Activated CD4-positive, alpha-beta T cell treated with anti-CD3 and anti-CD28 coated beads for 4 hours (primary cell): ENCODE measurements at places on chromosomes 7 and 10.

- no peak for DNase-seq
Measured at GRCh38 chr7:128000048-128000447, 31.2 kb downstream of the LRRC4 start.

- DNase-seq = no peak
Measured at GRCh38 chr7:107628461-107629064, 32.1 kb upstream of the SLC26A4 start.

- DNase-seq = no peak
Measured at GRCh38 chr10:118457824-118458428, 115.8 kb upstream of the FAM204A start.

- DNase-seq = no peak
Measured at GRCh38 chr7:21942955-21943354, 2.7 kb downstream of the CDCA7L start.

DNA sequence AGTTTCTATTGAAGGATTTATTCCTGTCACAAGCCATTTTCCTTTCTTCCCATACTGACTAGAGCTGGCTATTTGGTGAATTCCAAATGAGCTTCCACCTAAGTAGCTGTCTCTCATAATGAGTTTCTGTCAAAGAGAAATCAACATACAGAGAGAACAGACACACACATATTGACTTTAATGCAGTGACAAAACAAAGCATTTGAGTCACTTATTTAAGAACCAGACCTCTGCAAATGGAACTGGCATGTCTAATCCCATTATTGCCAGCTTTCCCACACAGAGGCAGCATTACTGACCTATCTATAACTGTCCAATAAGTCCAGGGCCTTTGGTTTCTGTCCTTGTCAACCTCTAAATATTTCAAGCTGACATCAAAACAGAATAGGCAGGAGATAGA lies 179.3 kb upstream of the CSTF2T start:
- no peak for DNase-seq

GRCh38 chr10:111077785-111078504 lies 1.1 kb downstream of the ADRA2A start:
- DNase-seq = no peak

GRCh38 chr10:24912215-24912614 lies 40.2 kb downstream of the PRTFDC1 start:
- DNase-seq = no peak

DNA sequence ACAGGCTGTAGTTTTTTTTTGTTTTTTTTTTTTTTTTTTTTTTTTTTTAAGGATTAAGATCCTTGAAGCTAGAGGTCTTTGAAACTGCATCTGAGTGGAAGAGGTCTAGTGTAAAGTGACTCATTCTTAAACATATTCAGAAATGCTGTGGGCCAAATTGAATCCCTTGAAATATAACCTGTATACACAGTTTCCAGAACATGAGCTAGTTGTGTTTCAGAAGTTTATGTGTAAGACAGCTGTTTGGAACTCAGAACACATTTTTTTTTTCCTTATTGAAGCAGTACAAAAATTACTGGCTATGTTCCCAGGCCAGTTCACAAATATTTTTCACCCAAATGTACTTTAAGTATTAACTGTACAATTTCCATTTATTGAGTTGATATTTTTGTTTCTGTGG lies 67.9 kb downstream of the PPP1R9A start:
- no peak for DNase-seq

- no peak for DNase-seq
Measured at GRCh38 chr10:60905580-60905979, 38.4 kb downstream of the RHOBTB1 start.

DNA sequence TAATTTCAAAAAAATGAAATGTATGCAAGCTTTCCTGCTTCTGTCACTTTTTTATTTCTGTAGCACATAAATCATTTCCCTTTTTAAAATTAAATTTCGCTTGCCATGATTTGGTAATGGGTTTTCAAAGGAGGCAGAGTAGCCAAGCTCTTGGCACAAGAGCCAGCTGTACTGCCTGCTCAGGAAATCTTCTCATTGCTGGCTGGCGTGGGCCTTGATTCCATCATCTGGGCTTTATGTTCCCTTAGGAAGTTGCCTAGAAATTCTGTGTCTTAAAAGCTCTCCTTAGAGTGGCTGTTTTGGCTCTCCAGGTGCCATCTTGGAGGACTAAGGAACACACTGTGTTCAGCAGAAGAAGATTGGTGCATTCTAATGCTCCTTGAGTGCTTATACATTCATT lies 107.4 kb downstream of the ARID5B start:
- no peak for DNase-seq

DNA sequence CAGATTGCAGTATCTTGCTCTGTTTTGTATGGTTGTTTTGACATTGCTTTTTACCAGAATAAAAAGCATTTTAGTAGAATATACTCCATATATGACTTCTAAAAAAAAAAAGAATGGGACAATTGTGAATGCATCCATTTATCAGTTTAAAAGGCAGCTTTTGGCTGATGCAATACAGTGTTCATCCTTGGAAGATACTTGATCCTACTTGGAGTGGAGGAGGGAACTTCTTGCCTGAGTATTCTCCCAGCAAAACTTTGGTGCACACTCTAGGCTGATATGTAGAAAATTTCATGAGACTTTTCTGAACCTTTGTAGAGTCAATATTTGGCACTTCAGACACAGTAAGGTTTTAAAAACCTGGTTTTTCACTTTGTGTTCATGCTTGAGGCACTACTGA lies 40.2 kb downstream of the WDR11 start:
- no peak for DNase-seq

GRCh38 chr10:91350651-91351081 lies 59.5 kb upstream of the HECTD2 start:
- DNase-seq = no peak

- no peak for DNase-seq
Measured at GRCh38 chr10:123375738-123376137, 221.5 kb downstream of the BUB3 start.

- DNase-seq = no peak
Measured at GRCh38 chr7:102223184-102223583, 63.5 kb upstream of the SH2B2 start.

DNA sequence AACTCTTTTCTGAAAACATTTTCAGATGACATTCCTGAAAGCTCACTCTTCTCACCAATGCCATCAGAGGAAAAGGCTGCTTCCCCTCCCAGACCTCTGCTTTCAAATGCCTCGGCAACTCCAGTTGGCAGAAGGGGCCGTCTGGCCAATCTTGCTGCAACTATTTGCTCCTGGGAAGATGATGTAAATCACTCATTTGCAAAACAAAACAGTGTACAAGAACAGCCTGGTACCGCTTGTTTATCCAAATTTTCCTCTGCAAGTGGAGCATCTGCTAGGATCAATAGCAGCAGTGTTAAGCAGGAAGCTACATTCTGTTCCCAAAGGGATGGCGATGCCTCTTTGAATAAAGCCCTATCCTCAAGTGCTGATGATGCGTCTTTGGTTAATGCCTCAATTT lies 16.5 kb downstream of the ANLN start:
- no peak for DNase-seq

DNA sequence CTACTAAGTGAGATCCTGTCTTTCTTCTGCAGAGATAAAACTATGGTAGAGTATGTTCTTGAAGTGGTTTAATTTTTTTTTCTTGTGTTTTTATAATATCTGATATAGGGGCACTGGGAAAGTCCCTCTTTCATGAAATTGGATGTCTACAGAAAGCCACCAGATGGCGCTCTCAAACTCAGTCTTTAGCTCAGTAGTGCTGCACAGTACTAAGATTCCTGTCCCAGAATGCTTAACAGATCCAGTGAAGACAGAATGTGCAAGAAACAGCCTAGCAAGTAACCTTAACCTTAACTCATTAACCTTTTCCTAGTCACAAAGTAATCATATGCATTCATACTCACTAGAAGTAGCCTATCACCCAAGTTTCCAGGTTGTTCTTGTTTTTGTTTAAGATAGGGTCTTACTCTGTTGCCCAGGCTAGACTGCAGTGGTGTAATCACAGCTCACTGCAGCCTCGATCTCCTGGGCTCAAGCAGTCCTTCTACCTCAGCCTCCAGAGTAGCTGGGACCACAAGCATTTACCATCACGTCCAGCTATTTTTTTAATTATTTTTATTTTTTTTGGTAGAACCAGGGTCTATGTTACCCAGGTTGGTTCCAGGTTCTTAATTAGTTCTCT lies 56.7 kb downstream of the IDE start:
- peak; percentile 71 for DNase-seq

- DNase-seq = no peak
Measured at GRCh38 chr7:4613846-4614548, 68.1 kb upstream of the FOXK1 start.

DNA sequence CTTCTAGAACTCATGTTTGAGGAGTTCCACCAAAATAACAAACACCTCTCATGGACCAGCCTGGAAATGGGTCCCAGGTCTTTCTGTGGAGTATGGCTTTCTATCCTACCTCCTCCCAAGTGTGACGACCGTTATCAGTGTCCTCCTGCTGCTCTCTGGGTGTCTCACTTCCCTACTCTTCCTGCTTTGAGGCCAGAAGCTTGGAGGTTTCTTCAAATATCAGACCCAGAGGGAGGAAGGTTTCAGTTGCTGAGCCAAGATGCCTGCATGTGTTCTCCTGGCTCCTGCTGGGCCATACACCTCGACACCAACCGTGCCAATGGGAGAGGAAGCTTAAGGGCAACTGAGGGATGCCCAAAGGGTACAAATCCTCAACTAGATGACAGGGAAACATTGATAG lies 114.6 kb downstream of the WNT2 start:
- no peak for DNase-seq

GRCh38 chr10:75868574-75868973 lies 437.1 kb downstream of the LRMDA start:
- no peak for DNase-seq

DNA sequence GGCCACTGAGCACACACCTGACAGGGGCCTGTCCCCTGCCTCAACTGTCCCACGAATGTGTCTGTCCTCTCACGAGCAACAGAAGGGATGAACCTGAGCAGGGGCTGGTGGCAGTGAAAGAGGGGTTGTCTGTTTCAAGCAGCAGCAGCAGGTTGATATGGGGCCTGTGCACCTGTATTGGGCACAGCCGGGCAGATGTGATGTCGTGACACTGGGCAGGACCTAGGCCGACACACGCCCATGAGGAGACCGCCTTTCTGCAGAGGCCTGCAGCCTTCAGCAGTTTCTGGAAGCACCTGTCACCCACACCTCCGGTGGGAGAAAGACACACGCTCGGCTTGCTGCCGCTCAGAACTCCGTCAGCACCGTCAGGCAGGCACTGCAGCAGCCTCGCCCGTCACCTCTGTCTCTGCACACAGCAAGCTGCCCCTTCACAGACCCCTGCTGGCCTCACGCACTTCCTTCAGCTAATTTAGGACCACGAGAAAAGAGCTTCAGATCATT lies 48.5 kb downstream of the AMZ1 start:
- no peak for DNase-seq

GRCh38 chr10:47300429-47300931 lies 483 bp downstream of the GDF10 start:
- no peak for DNase-seq

GRCh38 chr7:31122649-31123058 lies 70.5 kb downstream of the ADCYAP1R1 start:
- no peak for DNase-seq

DNA sequence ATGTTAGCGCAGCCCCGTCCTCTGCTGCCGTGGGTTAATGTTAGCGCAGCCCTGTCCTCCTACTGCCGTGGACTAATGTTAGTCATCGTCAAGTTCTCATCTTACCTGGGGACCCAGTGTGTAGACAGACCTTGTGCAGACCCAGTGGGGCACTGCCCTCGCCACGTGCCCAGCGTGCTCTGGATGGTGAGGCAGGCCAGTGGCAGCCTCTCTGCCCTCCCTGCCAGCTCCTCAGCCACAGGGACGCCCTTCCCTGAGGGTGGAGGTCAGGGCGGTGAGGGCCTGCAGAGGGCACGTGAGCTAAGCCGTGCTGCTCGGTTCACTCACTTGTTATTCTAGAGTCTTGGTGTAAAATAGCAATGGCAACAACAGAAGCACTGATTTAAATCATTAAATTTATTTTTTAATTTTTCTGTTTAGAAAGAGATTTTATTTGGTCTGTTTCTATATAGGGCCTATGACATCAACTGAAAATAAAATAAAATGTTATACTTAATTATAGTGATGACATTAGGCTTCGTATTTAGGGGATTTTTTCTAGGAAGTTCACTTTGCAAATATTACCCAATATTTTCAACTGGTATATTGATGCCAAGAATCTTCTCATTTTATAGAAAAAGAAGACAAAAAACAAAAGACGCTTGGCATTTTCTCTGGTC lies 48.4 kb downstream of the NKX6-2 start:
- DNase-seq = no peak

DNA sequence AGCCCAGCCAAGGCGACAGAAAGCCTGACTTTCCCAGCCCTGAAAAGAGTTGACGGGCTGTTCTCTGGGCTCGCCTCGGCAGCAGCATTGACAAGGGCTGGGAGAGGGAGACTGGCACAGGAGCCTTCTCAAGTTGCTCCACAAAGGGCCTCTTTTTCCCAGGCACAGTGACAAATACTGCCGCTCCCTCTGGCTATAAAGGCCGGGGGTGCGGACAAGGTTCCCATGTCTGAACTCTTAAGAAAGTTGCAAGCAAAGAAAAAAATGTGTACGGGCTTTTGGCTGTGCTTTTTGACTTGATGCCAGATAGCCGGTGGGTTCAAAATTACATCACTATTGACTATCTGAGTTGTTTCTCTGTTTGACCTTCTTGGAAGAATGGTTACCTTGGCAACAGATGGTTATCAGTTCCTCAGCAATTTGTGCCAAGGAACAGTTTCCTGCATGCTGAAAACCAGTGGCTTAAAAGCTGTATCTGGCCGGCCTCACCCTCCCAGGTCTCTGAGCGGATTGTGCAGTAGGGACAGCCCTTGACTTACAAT lies 115.9 kb upstream of the EEPD1 start:
- DNase-seq = no peak

DNA sequence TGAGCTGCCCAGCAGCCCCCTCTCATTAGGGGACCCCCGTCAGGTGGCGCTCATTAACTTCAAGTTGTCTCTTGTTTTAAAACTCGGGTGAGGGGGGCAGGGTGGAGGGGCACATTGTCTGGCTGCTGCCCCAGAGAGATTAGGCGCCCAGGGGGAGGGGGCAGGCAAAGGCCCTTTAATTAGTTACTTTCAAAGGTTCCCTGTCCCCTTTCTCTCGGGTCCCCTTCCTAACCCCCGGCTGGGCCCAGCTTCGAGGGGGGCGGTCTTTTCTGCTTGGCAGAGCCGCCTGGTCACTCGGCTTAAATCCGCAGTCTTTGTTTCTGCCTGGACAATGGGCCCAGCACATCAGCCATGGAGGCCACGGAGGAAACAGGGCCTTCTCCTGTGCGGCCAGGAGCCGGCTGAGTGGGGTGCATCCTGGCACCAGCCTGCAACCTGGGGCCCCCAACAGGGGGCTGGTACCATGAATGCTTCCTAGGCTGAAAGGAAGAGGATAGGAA lies 38.9 kb upstream of the SLF2 start:
- DNase-seq = no peak

GRCh38 chr7:70619130-70619529 lies 512.8 kb upstream of the GALNT17 start:
- no peak for DNase-seq

GRCh38 chr7:83677180-83677866 lies 28.4 kb upstream of the SEMA3E start:
- no peak for DNase-seq

GRCh38 chr10:100725869-100726426 lies 19.4 kb upstream of the PAX2 start:
- DNase-seq = no peak

- DNase-seq = peak; percentile 53
Measured at GRCh38 chr7:99379043-99379577, 4.6 kb downstream of the ARPC1B start.

- DNase-seq = no peak
Measured at GRCh38 chr7:25171071-25171470, 46.0 kb upstream of the CYCS start.
